ENCODE measurements at places on chromosomes 11 and 22. TPM values are rescaled to one million over a fixed set of nuclear protein-coding genes. Genes with fewer than 3 reads are reported as not detected.

DNA sequence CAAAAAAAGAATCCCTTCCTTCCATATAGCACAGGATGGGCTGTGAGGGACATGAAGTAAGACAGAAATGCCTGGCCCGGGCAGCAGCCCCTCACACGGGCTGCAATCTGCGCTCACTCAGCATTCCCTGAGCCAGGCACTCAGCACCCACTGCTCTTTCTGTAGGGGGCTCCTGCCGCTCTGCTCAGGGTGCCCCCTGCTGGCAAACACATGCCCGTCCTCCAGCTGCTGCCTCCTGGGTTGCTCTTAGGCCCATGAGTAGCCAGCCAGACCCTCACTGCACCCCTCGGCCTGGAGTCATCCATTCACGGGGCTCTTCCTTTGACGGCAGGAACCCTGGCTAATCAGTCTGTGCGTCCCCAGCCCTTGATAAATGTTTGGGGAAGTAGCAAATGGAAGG lies 6.9 kb downstream of the MCAT start:
- DNase-seq, result no peak

DNA sequence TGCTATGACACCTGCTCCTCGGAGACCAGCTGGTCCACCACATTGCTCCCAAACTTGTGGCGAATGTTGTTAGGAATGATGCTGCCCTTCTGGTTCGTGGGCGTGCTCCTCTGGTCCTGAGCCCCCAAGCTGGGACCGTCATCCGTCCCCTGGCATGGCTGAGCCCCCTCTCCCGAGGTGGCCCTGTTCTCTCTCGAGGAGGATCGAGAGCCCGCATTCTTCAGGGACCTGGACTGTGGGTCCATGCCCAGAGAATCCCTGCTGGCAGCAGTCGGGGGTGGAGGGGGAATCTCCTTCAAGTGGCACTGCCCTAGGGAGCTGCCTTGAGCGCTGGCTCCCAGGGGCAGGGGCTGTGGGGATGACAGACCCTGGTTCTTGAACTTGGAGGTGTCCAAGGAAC lies 17.4 kb downstream of the TST start:
- no peak for DNase-seq

DNA sequence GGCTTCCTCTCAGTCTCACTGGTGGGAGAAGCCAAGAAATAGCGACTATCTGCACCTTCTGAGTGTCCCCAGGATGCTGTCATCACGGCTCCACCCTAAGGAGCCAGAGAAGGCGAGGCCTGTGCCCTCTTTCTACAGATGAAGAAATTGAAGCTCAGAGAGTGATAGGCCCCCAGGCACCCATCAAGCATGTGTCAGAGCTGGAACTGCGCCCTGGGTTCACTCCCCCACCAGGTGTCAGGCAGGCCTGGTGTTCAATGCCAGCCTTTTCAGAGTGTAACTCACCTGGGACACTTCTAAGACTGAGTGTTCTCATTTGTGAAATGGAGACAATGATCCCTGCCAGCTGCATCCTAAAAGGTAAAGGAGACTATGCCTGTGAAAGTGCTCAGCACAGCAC lies 127.3 kb upstream of the SEZ6L start:
- DNase-seq, result no peak

DNA sequence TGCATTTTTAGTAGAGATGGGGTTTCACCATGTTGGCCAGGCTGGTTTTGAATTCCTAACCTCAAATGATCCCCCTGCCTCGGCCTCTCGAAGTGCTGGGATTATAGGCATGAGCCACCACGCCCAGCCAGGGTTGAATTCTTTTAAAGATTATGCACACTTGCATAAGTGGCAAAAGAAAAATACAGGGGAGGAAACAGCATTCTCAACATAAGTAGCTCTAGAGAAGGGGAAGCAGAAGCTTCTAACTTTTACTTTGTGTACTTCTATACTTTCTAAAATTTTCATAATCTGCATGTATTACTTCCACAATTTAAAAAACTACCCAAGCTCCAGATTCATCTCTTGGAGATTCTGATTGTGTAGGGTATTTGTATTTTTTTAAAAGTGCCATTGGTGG lies 108.0 kb downstream of the SLC1A2 start:
- DNase-seq, result no peak

- no peak for DNase-seq
Observed at GRCh38 chr11:14036469-14036868, 73.9 kb downstream of the SPON1 start.

- peak; percentile 86 for DNase-seq
Observed at GRCh38 chr11:16820324-16821092, 82.1 kb downstream of the C11orf58 start.

- DNase-seq, result no peak
Observed at GRCh38 chr11:1924181-1924580, 4.7 kb downstream of the TNNT3 start.

- no peak for DNase-seq
Observed at GRCh38 chr22:50607659-50608020, 7.0 kb downstream of the MAPK8IP2 start.

DNA sequence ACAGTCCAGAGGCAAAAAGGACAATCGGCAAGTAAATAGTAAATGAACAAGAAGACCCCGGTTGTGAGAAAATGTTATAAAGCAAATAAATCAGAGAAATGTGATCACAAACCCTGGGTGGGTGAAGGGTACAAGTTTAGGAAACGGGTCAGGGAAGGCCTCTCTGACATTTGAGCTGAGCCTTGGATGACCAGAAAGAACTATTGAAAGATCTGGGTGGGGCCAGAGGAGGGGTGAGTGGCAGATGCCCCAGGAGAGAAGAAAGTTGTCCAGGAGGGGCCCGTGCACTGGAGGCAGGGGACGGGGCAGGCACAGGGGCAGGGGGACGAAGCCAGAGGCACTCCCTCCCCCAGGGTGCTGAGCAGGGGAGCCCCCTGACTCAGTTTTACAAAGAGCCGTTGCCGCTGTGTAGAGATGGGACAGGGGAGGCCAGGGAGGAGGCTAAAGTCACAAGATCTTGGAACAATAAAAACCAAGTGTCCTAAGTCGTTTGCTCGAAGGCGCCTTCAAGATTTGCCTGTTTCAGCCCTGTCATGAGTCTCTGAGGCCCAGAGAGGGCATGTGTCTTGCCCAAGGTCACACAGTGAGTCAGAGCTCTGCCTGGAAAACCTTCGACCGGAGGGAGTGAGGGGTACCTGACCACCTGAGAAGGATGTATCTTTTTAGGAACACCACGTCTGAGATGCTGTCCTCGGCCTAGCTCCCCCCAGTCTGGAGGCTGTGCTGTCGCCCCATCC lies 10.8 kb upstream of the PDGFB start:
- DNase-seq, result no peak

DNA sequence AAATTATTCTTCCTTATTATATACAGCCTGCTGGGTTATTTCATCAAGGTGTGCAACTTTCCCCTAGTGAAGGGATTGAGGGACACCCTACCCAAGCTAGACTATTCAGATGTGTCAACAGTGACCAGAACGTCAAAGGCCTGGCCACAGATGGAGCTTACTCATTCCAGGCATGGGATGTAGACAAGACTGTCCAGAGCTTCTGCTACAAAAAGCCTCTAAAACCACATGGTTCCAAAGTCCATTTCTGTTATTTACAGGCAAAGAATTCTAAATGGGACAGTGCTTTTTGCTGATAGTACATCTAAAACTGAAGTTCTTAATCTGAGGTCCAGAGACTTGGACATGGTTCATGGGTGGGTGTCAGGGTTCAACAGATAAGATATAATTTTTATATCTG lies 9.7 kb upstream of the SMCO4 start:
- DNase-seq, result no peak

DNA sequence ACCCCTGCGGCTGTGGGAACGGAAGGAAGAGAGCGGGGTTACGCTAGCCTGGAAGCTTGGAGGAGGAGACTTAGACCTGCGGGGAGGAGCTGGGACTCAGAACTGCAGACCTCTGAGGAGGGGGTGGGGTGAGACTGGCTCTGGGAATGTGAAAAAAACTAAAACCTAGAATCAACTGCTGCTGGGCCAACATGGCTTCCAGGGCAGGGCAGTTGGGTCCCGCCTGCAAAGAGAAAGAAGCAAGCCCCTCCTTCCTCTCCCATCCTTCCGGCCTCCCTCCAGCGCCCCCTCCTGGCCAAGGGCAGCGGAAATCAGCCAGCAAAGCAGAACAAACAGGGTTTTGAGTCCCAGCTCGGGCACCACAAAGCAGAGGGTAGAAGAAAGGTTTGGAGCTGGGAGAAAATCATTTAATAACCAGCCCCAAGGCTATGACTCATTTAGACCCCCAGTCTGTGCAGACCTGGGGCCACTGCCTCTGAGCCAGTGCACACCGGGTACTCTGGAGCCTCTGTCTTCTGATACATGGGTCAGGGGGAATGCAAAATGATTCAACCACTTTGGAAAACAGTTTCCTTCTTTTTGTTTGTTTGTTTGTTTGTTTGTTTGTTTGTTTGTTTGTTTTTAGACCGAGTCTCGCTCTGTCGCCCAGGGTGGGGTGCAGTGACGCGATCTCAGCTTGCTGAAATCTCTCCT lies 7.3 kb upstream of the NCF4 start:
- no peak for DNase-seq

- no peak for DNase-seq
Observed at GRCh38 chr22:20118300-20119020, 1.4 kb upstream of the TRMT2A start.

DNA sequence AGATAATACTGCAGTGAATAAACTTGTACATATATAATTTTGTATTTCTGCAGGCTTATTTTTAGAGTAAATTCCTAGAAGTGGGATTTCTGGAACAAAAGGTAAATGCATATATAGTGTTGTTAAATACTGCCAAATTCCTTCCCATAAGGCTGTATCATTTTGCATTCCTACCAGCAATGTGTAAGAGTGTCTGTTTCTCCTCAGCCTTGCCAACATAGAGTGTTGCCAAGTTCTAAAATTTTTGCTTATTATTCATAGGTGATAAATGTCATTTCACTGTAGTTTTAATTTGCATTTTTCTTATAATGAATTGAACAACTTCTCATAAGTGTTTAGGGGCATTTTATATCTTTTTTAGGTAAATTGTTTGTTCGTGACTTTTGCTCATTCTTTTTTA lies 174.2 kb upstream of the ZBED5 start:
- DNase-seq, result no peak

DNA sequence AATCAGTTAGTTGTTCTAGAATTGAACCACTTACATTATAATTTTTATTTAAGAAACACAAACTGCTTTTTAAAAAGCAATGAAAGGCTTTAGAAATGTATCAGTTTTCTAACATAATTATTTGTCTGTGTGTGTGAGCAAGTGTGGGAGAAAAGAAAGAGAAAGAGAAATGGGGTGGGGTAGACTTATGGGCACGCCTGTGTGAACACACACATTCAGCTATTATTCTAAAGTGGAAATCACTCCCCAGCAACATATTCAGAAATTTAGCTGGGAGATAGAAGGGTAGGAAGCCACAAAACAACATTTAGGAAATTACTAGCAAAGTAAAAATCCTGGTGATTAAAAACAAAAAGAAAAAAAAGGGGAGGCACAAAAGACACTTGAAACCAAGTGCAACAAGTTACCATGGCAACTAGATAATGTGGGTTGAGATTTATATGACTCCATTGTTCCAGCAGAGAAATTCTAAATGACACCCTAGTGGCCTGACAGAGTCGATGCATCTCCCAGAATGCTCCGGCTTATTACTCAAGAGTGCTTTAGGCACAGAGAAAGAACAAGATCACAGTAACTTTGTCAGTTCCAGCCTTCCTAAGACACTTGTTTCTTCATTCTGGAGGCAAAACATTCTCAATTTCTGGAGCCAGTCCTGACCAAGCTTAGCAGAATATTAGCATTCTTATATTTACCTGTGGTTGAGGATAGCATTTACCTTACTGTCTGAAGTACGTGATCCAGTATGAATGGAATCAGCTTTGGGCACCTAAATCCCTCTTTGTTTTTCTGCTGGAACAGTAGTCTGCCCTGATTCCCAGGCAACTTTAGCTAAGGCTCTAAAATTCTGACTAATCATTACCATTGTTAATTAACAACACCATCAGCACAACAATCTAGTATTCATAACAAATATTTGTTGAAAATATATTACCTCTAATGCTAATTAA lies 444.4 kb downstream of the DLG2 start:
- DNase-seq, result no peak

- no peak for DNase-seq
Observed at GRCh38 chr11:33500861-33501479, 199.7 kb downstream of the C11orf91 start.

GRCh38 chr22:40660730-40661129 lies 18.6 kb upstream of the MCHR1 start:
- no peak for DNase-seq

GRCh38 chr11:86062719-86063118 lies 6.2 kb downstream of the PICALM start:
- DNase-seq, result no peak

- no peak for DNase-seq
Observed at GRCh38 chr11:18312663-18313420, 9.1 kb downstream of the HPS5 start.

DNA sequence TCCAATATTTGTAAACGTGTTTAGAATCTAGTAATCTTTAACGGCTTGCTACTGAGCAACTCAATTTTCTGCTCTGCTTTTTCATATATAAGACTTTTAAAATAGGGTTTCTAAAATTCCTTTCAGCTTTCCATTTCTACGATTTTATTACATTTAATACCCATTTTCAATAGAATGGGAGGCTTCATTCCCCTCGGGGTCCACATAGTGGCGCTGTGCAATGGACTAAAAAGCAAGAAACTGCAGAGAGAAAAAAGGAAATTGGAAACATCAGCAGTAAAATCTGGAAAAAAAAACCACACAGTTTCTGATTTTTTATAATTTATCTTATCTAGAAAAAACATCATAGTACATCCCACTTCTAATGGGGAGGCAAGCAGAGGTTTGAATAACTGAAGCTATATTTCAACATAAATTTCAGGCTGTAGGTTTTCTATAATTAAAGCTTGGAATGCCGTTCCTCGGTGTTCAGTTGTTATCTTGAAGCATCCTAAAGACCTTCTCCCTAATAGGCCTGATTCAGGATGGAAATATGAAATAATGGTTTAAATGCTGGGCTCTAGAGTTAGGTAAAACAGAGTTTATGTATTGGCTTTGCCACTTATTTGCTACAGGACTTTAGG lies 18.7 kb upstream of the JHY start:
- peak; percentile 61 for DNase-seq

Gene DRD2
- 0.02 TPM for polyA plus RNA-seq

Gene LIF
- 3.1 TPM for polyA plus RNA-seq

Gene SOX10
- 1.9 TPM for polyA plus RNA-seq

Gene TRIM51
- not detected for polyA plus RNA-seq

Gene GGTLC2
- polyA plus RNA-seq, result not detected

Gene OR52A5
- polyA plus RNA-seq, result not detected

Gene GAB4
- not detected for polyA plus RNA-seq

Gene FGF3
- polyA plus RNA-seq, result not detected

Gene OR5D16
- not detected for polyA plus RNA-seq

Gene CCDC188
- 0.74 TPM for polyA plus RNA-seq

Gene GRIK4
- polyA plus RNA-seq, result 1.3 TPM
